ENCODE measurements at places on chromosomes 1 and 21.

GRCh38 chr1:13753636-13754402 is 53.8 kb downstream of the PRDM2 start:
- DNase-seq, result no peak

- no peak for DNase-seq
Measured at GRCh38 chr1:17207046-17207445, 2.1 kb downstream of the PADI1 start.

DNA sequence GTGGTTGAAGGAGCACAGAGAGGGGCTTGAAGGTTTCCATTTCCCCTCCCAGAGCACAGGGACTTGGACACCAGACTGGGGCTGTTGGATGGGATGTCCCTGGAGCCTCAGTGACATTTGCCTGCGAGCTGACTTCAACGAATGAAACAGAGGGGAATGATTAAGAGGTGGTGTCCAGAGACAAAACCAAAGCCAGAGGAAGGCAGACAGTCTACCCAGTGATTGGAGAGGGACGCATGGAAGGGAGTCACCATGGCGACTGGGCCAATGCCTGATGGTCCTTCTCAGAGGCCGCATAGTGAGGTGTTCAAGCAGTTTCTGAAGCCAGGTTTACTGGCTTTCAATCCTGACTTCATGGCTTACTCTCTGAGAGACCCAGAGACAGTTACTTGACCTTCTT is 77.2 kb downstream of the NUF2 start:
- DNase-seq, result no peak

DNA sequence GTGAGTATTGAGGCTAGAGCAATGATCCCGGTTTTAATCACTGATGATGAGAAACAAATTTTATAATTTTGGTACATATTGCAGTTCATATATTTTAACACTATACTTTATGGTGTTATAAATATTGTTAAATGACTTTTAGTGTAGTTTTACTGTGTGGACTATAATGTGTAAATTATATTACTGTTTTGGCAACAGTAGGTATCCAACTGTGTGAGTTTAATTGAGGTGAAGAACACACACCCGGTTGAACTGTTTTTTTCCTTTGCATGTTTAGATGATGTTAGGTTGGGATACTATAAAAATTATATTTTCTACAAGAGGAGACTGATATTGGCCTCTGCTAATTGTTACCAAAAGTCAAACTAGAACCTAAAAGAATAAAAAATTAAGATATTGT is 166.5 kb downstream of the SDCCAG8 start:
- DNase-seq, result no peak

GRCh38 chr1:162327788-162328165 is 48.9 kb downstream of the SPATA46 start:
- DNase-seq, result no peak

DNA sequence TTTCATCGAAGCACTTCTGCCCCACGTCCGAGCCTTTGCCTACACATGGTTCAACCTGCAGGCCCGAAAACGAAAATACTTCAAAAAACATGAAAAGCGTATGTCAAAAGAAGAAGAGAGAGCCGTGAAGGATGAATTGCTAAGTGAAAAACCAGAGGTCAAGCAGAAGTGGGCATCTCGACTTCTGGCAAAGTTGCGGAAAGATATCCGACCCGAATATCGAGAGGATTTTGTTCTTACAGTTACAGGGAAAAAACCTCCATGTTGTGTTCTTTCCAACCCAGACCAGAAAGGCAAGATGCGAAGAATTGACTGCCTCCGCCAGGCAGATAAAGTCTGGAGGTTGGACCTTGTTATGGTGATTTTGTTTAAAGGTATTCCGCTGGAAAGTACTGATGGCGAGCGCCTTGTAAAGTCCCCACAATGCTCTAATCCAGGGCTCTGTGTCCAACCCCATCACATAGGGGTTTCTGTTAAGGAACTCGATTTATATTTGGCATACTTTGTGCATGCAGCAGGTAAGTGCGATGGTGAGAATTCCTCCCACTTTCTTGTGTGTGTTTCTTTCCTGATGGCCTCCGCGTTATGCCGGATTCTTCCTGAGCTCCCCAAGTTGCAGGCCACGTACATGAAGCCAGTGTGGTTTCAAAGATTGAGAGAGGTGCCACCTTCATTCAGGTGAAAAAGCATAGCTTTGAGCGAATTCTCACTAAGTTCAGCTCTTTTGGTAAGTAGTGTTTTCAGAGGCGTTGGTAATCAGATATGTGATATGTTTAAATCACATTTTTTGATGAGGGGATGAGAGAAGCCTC is 6.0 kb downstream of the NFIA start:
- no peak for DNase-seq

DNA sequence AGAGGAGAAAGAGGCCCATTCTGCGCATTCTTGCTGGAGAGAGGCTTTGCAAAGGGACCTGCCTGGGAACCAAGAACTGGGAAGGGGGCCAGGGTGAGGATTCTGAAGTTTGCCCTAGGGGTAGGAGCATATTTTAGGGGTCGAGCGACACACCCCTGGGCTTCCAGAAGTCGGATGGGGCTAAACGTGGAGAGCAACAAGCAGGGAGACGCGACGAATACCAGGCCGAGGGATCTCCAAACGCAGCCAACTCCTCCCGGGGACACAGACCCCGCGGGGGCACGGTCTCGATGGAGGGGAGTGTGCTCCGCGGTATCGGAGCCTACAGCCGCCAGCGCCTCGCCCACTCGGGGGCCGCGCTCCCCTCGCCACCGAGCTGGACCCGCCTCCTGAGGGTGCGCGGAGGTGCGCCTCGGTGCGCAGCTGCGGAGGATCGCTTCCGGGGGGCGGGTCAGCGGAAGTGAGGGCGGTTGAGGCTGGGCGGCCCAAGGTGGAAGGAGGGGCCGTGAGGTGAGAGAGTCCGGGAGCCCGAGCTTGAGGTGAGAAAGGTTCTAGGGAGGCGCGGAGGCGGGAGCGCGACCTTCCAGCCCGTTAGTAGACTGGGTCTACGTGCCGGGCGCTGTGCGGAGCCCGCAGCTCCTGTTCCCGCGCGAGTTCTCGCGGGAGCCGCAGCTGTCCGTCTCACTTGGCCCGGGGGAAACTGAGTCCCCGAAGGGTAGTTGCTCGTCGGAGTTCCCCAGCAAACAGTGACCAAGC is at the start of gene MTFR1L:
Gene MTFR1L (plus strand): TSS at position 464 of the 756 bp plus-strand sequence. CDS start 3,151 bp downstream, outside the sequence.
- DNase-seq, result peak; percentile 99

GRCh38 chr21:45330851-45331261 is 43.2 kb upstream of the POFUT2 start:
- DNase-seq, result no peak

- no peak for DNase-seq
Measured at GRCh38 chr1:175978476-175978875, 228.6 kb downstream of the COP1 start.

GRCh38 chr1:30476476-30476875 is 246.9 kb downstream of the MATN1 start:
- DNase-seq, result no peak

DNA sequence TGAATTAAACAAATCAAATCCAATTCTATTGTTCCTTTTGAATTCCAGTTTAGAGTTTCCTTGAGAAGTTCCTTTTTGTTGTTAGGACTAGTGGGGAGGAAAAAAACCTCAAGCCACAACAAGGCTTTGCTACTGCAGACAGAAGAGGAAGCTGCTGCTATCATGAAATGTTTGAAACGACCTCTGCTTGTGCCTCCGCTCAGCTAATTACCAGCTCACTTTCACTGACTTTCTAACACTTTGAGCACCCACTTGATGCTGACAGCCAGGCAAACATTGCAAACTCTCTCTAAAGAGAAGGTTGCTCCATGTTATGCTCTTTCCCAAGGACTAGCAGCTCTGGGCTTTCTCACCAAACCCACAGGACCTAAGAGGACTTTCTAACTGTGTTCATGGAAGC is 203.9 kb upstream of the PROX1 start:
- DNase-seq, result no peak

- no peak for DNase-seq
Measured at GRCh38 chr1:242208021-242208420, 209.1 kb upstream of the MAP1LC3C start.

DNA sequence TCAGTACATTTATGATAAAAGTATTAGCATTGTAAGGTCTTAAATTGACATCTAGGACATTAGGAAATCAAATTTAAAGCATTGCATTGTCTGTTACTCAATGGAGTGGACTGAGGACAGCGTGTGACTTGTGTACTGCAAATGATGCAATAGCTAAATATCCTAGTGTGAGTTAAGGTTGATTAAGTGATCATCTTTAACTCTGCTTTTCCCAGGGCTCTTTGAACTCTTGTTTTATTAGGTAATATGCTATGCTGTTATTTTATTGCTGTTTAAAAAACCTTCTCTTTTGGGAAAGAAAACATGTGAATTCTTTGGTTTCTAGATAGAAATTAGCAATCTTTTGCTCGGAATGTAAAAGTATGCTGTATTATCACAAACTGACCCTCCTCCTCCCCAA is 38.6 kb downstream of the NFIA start:
- no peak for DNase-seq

- DNase-seq, result no peak
Measured at GRCh38 chr21:38420140-38420539, 78.1 kb downstream of the ERG start.

DNA sequence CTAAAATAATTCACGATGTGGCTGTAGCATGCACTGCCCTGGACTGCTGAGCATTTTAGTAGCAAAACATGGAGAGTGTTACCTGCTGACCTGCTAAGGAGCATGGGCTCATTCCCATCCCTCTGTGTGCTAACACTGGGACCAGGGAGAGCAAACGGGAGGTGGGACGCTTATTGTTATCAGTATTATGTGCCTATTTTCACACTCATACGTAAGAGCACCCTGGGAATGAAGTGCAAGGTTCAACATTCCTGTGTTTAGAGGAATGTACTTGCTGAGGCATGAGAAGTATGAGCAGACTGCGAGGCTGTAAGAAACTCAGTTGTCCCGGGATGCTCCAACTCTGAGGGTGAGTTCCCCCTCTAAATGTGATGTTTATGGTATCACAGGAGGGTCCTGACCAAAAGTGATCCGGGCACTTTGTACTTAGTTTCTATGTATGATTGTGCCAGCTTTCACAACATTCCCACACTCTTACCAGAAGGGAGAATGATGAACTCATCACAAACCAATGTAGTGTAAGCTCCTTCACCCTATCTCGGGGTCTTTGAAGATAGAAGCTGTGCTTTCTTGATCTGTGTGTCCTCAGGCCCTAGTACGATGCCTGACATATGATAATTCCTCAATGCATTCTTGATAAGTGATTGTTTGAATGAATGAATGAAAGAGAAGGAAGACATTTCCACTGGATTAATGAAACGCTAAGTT is 164.8 kb downstream of the KCNJ6 start:
- DNase-seq, result no peak

DNA sequence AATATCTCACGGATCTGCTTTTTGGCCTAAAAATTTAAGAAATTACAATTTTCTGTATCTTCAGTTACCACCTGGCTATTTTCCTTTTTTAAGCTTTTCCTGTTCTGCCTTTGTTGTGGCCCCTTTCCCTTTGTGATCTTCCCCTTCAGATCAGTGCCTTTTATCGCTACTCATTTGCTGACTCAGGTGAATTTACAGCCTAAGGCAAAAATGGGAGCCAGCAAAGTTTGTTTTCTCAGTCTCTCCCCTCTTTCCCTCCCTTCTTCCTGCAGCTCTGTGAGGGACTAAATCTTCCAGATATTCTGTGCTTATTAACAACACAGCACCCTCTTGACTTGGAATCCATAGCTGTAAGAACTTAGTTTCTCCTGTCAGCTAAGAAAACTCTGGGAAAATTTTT is 5.3 kb upstream of the PRRC2C start:
- no peak for DNase-seq

- no peak for DNase-seq
Measured at GRCh38 chr1:227059076-227059475, 119.0 kb downstream of the COQ8A start.

- DNase-seq, result peak; percentile 43
Measured at GRCh38 chr1:31587720-31588423, 11.6 kb downstream of the TINAGL1 start.
